ENCODE measurements at places on chromosomes 3 and 15. TPM values are rescaled to one million over a fixed set of nuclear protein-coding genes. Genes with fewer than 3 reads are reported as not detected.
A peak's percentile ranks its signal among the peaks of the same experiment; 100 is the strongest.

The ADCY5 gene
- total RNA-seq, result 192 TPM

The SCG5 gene
- total RNA-seq, result 0.30 TPM

The AP3B2 gene
- total RNA-seq, result 0.22 TPM

The VGLL3 gene
- total RNA-seq, result 5.2 TPM

The TMC3 gene
- total RNA-seq, result not detected

The HCLS1 gene
- 9.4 TPM for total RNA-seq

The PP2D1 gene
- not detected for total RNA-seq

The LRRN1 gene
- 0.59 TPM for total RNA-seq

The CLEC3B gene
- total RNA-seq, result 77.1 TPM

The GOLGA6L22 gene
- total RNA-seq, result not detected

The GOLGA8S gene
- total RNA-seq, result 1.1 TPM

The KLHL24 gene
- total RNA-seq, result 134 TPM

GRCh38 chr3:23288286-23288685, 85.2 kb downstream of the UBE2E2 start:
- no peak for DNase-seq

- DNase-seq, result peak; percentile 80
Measured at GRCh38 chr15:73796331-73796831, 43.2 kb upstream of the INSYN1 start.

DNA sequence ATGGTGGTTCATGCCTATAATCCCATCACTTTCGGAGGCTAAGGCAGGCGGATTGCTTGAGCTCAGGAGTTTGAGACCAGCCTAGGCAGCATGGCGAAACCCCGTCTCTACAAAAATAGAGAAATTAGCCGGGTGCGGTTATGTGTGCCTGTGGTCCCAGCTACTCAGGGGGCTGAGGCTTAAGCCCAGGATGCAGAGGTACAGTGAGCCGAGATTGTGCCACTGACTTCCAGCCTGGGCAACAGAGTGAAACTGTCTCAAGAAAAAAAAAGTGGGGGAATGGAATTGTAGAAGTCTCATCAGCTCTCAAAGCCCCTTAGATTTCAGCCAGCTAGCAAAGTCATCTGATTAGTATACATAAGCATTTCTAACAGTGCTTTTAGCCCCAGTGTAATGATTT, 33.2 kb downstream of the TIPARP start:
- DNase-seq, result no peak

GRCh38 chr15:40900256-40901052, 6.2 kb downstream of the VPS18 start:
- no peak for DNase-seq

GRCh38 chr15:64717735-64718495, 57.5 kb downstream of the RBPMS2 start:
- DNase-seq, result no peak

DNA sequence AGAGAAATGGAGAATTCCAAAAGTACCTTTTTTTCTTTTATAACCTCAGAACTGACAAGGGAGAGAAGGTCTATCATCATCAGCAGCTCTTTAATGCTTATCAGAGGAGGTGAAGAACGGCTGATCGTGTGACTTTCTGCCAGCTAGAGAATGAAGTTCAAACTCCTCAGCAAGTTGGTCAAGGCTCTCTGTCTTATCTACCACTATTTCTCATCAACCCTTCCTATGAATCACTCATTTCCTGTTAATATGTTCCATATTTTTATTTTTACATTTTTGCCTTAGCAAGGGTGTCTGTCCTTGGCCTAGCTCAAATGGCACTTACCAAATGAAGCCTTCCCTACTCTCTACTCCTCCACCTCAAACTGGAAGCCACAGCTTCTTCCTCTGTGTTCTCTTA, 73.1 kb upstream of the TSPAN3 start:
- DNase-seq, result no peak

- no peak for DNase-seq
Measured at GRCh38 chr3:31364711-31365110, 168.0 kb upstream of the STT3B start.

- no peak for DNase-seq
Measured at GRCh38 chr3:32399030-32399620, 7.5 kb downstream of the CMTM7 start.

DNA sequence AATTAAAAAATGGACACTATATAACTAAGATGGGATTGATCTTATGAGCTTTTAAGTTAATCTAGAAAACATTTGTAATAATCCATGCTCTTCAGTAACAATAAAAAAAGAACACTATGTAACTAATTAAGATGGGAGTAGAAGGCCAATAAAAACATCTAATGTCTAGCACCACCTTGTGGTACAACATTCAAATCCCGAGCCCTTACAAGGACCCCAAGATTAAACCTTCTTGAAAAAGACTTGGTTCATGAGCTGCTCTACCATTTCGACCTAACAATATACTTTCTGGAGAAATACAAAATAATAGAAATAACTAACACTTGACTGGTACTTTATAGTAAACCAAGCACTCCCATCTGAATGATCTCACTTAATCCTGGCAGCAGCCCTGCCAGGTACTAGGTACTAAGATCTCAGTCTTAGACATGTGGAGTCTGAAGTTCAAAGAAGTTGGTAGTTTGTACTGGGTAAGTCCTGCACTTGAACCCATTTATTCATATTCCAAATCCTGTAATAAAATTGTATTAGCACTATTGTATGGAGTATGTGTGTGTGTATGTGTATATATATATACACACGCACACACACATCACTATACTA, 21.8 kb downstream of the METTL6 start:
- no peak for DNase-seq

GRCh38 chr3:194500198-194500597, 13.4 kb upstream of the ATP13A3 start:
- DNase-seq, result no peak

DNA sequence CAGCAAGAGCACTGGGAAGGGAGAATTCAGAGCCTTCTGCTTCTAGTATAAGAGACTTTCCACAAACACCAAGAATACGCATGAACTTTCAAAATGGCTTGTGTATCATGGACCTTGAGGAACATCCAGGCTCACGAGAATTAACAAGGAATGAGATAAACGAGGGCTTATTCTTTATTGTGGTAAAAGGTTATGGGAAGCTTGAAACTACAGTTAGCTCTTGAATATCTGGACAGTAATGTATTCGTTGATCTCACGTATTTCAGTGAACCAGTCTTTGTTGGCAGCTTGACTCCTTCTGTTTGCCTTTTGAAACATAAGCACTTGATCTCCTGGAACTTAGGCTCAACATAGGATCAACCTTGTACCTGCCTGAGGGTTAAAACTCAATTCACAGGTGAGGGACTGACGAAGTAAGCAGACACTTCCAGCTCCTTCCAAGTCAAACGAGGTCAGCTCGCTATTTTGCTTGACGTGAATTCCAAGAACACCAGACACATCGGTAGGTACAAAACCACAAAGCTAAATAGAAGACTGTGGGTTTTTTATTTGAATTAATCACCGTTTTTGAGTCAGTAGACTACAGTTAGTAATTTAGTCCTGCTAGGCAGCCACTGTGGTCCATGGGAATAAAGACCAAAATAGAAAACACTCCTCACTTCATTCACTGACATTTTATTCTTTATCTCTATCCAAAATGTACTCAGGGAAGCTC, 30.8 kb downstream of the GALNT15 start:
- no peak for DNase-seq

GRCh38 chr15:58870451-58870850, 63.0 kb downstream of the SLTM start:
- DNase-seq, result no peak

DNA sequence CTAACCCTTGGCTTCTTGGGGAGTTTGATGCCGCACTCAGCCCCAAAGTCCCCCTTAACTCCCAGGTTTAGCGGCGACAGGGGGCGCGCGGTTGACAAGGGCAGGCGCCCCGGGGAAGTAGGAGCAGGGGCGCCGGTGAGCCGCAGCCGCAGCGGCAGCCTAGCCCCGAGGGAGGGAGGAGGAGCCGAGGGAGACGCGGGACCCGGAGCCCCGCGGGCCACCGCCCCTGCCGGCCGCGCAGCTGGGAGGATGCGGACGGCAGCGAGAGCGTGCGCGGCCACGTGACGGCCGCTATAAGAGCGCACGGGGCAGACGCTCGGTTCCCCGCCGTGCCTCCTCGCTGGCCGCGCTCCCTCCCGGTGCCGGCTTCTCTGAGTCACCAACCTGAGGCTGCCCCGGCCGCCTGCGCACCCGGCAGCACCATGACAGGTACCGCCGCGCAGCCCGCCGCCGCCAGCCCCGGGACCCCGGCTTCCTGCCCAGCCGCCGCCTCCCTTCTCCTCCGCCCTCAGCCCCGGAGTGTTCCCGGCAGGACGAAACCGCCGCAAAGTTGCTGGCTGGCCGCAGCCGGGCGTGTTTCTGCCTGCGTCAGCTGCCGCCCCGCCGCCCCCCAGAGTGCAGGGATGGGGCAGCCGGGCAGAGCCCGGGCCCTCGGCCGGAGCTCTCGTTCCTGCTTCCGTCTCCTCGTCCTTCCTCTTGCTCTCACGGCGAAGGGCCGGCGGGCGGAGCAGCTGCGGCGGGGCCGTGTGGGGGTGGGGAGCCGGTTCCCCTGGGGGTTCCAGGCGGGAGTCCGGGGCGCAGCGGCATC, at the start of gene GYG1:
TSS of gene GYG1 (plus strand) at position 322 of the 808 bp plus-strand sequence. CDS start at position 423, 101 bp downstream.
- peak; percentile 92 for DNase-seq

GRCh38 chr3:129943020-129943419, 31.5 kb upstream of the TRH start:
- DNase-seq, result no peak

- DNase-seq, result no peak
Measured at GRCh38 chr3:105950881-105951600, 82.2 kb upstream of the CBLB start.

DNA sequence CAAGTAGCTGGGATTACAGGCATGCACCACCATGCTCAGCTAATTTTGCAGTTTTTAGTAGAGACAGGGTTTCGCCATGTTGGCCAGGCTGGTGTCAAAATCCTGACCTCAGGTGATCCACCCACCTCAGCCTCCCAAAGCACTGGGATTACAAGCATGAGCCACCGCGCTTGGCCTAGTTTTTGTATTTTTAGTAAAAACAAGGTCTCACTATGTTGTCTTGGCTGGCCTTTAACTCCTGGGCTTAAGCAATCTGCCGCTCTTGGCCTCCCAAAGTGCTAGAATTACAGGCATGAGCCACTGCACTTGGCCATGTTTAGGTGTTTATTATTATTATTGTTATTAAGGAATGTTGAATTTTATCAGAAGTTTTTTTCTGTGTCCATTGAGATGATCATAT, 14.7 kb downstream of the IL16 start:
- DNase-seq, result no peak

DNA sequence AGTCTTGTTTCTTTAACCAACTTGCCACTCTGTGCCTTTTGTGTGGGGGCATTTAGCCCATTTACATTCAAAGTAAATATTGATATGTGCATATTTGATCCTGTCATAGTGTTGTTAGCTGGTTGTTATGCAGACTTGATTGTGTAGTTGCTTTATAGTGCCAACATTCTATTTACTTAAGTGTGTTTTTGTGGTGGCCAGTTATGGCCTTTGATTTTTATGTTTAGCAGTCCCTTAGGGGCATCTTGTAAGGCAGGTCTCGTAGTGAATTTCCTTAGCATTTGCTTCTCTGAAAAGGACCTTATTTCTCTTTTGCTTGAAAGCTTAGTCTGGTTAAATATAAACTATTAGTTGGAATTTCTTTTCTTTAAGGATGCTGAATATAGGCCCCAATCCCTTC, 282.8 kb upstream of the NECTIN3 start:
- no peak for DNase-seq

GRCh38 chr3:98584547-98584946, 8.9 kb downstream of the CPOX start:
- DNase-seq, result no peak

DNA sequence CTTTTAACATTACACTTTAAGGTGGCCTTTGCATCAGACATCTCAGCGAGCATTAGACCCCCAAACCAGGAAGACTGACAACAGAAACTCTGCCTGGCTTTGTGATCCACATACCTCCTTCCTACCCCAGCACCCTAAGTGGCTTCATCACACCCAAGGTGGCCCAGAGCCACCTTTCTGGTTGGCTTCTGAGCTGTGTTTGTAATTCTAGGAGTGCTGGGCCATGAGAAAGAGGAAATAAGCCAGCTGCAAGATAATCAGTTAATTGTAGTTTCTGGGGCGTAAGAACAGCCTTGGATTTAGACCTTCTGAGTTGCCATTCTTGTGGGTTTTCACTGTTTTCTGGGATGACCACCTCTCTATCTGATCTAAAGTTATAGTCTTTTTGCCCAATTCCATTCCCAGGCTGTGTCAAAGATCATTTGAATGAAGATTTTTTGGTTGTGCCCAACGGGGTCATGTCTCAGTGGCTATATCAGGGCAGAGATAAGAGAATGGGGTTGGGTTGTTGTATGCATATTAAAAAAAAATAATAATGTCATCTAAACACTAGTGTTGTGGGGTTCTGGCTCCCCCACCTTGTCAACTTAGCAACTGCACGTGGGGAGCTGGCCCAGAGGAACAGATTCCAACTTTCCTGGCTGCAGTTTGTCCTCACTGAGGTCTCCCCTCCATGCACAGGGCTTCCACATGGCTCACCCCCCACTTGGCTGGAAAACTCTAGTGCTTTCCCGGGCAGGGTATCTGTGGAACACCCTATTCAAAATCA, 234.8 kb upstream of the WNT5A start:
- DNase-seq, result no peak

DNA sequence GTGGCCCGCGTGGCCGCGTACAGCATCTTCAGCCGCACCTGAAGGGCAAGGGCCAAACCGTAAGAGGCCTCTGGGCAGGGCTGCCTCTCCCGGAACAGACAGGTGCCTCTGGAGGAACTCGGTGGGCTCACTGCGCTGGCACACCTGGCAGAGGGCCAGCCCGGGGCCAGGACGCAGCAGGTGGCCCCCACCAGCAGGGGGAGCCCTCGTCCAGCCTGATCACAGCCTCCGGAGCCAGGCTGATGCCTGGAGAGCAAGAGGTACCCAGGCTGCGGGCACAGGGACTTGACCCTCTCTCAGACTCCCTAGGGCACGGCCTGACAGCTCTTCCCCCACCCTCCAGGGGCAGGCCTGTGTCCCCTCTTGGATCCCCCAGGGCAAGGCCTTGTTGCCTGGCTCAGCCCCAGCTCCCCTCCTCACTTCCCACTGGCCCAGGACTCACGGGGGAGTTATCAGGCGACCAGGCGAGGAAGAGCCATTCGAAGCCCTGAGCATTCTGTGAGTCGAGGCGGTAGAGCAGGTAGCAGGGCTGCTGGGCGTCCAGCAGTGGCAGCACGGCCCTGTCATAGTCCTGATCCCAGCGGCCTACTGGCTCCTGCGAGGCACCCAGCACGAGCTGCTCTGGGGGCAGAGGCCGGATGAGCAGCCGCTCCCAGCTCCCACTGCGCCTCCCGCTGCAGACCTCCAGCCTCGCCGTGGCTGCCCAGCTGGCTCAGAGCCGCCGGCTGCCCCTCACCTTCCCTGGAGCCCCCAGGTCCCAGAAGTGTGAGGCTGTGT, 6.2 kb upstream of the TLR9 start:
- DNase-seq, result peak; percentile 92

DNA sequence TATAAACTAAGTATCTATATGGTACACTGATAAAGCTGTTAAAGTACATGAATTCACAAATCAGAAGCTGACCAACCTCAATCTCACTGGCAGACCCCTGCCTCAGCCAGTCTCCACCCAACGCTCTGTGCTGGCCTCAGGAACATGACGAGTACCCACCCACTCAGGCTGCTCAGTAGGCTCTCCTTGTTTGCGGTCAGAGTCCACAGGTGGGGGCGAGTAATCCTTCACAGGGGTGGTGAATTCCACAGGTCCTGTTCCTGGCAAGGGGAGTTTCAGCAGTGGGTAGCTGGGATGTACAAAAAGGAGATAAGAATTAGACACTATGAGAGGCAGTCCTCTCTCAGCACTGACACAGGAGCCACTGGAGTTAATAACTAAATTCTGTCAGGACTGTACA, 40.9 kb downstream of the SCAP start:
- peak; percentile 46 for DNase-seq
